GM20000 (cell line): ENCODE measurements at places on chromosomes 6 and 20.

GRCh38 chr6:163323274-163323673 is 91.2 kb upstream of the QKI start:
- DNase-seq = no peak

GRCh38 chr6:78810146-78810545 is 57.2 kb upstream of the IRAK1BP1 start:
- DNase-seq = peak; percentile 20

DNA sequence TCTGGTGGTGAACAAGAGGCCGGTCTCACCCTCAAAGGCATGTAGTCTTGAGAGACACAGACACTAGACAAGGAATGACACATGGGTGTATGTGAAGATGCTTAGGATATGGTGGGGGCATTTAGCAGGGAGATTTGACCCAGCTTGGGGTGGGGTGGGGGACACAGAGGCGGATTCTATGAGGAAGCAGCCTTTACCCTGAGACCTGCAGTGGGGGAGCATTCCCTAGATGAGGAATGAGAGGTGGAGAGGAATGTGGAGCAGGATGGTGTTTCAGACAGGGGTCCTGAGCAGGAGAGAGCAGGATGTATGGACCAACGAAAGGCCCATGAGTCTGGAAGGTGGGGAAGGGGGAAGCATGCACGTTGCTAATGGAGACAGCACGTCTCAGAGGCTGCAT is 57.8 kb downstream of the PHACTR3 start:
- DNase-seq = no peak

DNA sequence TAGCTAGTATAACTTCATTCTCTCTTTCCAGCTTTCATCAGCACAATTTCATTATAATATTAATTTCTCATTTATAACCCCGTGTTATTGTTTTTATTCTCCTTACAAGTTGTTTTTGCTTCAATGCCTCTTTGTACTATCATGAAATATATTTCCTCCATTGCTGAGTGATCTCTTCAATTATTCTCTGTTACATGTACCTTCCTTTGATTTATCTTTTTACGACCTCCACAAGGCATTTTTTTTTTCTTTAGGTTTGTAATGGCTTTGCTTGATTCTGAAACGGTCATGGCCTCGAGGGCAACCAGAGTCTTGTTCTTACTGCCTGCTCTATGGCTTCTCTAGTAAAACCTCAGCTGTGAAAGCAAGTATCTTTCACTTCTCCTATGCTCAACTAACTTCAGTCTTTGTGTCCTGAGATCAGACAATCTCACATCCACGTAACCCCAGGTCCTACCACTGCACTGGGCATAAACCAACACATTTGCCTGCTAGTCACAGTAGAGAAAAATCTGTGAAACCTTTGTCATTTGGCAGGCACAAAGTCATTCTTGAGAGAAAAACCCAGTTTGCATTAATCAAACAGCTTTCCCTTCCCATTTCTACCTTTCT is 119.9 kb downstream of the UST start:
- peak; percentile 56 for DNase-seq

- DNase-seq = no peak
Observed at GRCh38 chr6:168243812-168244376, 75.7 kb downstream of the DACT2 start.

- DNase-seq = no peak
Observed at GRCh38 chr6:167538746-167539145, 213.9 kb downstream of the TTLL2 start.

- DNase-seq = no peak
Observed at GRCh38 chr20:60148885-60149284, 190.7 kb downstream of the CDH26 start.

DNA sequence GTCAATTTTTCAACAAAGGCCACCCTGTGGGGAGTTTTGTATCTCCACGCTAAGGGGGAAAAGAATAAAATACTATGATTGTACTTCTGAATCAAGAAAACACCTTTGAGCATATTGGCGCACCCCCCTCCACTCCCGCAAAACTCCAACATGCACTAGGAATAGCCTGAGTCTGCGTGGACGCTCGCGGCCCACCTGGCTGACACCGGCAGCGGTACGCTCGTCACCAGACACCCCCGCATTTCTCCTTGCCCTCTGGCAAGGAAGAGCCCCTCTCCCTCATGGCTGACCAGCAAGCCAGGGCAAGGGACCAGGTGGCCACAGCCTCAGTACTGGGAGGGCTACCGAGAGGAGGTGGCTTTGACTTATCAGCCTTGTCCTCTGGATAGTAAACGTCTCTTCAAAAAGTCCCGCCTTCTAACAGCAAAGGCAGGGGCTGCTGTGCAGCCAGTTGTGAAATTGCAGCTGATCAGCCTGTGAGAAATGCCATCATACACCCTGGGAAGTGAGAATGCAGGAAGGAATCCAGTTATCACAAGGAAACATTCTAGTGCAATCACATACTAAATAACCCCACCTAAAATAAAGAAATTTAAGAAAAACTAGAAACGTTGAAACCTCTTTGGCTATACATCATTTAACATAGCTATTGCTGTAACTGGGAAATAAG is 84.2 kb downstream of the HUS1B start:
- DNase-seq = no peak

DNA sequence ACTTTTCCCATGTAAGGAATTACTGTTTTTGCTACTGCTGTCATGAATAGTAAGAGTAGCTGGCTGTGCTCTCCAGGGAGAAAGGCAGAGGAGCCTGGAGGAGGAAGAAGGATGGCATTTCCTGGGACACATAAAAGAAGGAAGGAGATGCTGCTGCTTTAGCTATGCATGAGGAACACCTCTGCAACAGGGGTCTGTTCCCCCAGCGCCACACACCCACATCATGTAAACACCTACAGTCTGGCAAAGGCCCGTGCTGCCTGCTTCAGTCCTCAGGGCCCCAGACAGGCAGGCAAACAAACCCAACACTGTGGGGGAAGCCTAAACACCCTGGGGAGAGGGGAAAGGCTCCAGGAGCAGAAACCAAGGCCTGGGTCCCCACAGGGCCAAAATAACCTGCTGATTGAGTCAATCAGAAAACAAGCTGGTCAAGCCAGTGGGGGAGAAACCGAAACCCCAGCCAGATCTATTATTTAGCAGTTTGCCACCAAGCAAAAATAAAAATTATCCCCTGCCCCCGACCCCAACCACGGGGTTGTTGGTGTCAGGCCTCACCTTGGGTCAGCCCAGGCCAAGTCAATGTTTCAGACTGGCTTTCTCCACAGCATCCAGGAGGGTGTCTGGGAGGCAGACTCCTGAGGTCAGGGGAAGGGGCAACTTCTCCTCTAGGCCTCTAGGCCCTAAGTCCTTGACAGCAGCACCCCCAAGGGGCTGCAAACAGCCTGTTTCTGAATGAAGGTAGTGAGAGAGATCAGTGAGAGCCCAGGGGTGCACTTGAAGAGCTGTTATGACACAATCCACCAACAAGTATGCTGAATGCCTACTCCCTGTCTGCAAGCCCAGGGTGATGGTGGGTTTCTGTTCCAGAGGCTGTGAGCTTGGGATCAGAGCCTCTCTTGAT is 34.6 kb upstream of the SCUBE3 start:
- peak; percentile 36 for DNase-seq

DNA sequence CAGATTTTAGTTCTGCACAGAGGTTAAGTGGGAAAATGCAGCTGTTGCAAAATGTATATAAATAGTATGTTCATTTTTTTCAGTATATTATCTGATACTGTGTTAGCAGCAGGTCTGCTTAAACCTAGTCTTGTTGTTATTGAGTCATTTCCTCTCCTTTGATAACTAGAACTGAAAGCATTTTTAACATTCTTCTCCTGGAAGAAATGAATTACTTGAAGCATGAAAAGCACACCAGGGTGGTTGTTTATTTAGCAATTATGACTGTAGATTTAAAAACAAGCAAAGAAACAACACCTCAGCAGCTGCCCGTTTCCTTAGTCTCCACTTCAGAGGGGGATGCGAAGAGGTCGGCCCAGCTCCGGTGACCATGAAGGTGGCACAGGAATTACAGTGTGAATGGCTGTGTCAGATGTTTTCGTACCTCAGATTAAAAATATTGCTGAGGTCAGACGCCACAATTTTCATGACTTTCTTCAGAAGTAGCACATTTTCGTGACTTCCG is 53.5 kb downstream of the GOPC start:
- DNase-seq = no peak

DNA sequence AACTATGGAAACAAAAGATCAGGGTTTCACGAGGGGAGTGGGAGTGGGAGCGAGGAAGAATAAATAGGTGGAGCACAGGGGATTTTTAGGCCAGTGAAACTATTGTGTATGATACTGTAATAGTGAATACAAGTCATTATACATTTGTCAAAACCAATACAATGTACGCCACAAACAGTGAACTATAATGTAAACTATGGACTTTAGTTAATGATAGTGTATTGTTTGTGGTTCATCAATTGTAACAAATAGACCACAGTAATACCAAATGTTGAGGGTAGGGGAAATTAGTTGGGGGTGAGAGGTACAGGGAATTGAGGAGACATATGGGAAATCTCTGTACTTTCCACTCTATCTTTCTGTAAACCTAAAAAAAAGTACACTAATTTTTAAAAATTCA is 218.4 kb downstream of the FRK start:
- no peak for DNase-seq

- peak; percentile 96 for DNase-seq
Observed at GRCh38 chr6:7910654-7911344, at the start of gene TXNDC5. TSS of gene TXNDC5 (minus strand) at chr6:7910788. CDS start at chr6:7910776, 12 bp downstream.

GRCh38 chr20:403582-403957 is 4.5 kb upstream of the RBCK1 start:
- no peak for DNase-seq

GRCh38 chr6:32439602-32440214 is at the start of gene HLA-DRA:
TSS of gene HLA-DRA (plus strand) at chr6:32439887. CDS start at chr6:32439951, 64 bp downstream.
- DNase-seq = peak; percentile 81

DNA sequence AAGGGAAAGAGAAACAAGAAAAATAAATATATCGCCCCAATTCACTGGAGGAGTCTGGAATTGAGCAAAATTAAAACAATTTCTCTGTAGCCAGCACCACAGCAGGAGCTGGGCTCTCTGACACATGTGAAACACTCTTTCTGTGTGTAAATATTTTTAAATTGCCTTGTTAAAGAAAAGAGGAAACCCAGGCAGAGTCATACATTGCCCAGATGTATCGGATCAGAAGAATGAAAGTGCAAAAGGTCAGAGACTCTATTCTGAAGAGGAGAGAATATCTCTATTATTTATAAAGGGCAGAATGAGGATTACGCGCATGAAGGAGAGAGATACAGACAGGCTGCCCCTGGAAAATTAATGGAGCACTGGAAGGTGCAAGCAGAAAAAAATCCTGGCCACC is 127.0 kb upstream of the MAN1A1 start:
- peak; percentile 14 for DNase-seq

GRCh38 chr20:23631981-23632710 is 5.6 kb downstream of the CST3 start:
- DNase-seq = no peak

DNA sequence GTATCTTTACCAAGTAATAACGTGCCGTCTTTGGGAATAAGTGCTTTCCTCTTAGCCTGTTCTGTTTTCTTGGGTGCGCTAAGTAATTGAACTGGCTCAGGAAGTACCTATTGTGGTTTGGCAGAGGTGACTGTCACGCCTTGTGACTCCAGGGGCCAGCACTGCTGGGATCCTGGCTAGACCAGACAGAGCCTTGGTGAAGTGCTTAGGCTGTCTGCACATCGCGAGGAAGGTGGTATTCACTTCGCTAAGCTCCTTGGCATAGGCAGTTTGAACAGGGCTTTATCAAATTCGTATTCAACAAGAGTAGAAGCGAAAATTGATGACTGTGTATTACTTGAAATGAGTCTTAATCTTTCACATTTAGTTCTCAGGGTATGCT is 17.6 kb downstream of the PRDM1 start:
- DNase-seq = no peak

DNA sequence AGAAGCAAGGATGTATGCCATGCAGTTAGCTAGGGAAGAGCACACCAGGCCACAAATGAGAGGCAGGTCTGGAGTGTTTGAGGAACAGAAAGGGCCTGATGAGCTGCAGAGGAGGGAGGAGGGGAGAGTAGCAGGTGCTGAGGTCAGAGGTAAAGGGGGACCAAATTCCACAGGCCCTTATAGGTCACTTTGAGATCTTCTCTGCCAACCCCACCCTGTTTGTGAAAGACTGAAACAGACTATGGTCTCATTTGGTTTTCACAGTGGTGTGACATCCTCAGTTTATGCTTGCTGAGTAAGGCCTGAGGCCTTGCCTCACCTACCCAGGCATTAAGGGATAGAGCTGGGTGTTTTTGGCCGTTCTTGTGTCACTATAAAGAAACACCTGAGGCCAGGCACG is 187.7 kb upstream of the MYLIP start:
- no peak for DNase-seq

DNA sequence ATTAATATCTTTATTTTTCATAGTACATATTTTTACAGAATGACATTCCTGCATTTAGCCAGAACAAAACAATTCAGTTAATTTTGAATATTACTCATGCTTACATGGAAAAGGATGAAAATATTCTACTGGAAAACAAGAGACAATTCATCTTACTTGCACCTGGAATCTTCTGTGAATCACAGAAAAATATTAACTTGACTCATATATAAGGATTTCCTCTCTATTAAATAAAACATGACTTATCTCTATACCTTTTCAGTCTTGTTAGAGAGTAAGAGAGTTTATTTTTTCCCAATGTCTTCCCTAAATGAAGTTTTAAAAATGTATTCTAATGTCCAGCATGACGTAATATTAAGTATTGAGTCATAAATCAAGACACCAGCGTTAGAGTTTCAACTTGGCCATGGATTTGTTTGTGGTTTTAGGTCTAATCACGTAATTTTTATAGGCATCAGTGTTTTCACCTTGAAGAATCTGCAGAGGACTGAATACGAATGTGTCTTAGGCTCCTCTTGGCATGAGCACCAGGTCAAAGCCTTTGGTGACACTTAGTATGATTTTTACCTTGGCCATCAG is 445.1 kb upstream of the JAG1 start:
- DNase-seq = no peak

GRCh38 chr6:93786474-93787330 is 367.3 kb upstream of the EPHA7 start:
- DNase-seq = no peak

- no peak for DNase-seq
Observed at GRCh38 chr6:68701159-68701558, 66.1 kb downstream of the ADGRB3 start.

DNA sequence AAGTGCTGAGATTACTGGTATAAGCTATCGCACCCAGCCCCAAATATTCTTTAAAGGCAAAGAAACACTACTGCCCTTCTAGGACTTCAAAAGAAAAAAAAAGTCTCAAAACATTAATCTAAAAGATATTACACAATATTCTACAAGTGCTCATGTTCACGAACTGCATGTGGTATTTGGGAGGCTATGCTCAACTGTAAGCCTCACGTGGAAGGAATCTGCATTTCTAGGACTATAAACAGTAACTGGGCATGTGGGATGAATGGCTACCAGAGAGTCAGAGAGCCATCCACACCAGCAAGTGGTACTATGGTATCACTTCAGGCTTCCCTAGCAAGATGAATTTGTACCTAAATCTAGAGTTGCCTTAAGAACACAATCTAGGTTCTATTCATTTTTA is 50.0 kb downstream of the FKBP5 start:
- DNase-seq = no peak

- DNase-seq = peak; percentile 38
Observed at GRCh38 chr6:69795469-69796072, 1.2 kb downstream of the LMBRD1 start.

GRCh38 chr20:51560042-51560441 is 17.5 kb upstream of the NFATC2 start:
- no peak for DNase-seq

- DNase-seq = no peak
Observed at GRCh38 chr20:61267241-61267640, 15.2 kb downstream of the CDH4 start.
